ENCODE measurements at places on chromosomes 7 and 10.

- no peak for DNase-seq
These were observed 15.1 kb upstream of the SH3PXD2A start for GRCh38 chr10:103870516-103870915.

DNA sequence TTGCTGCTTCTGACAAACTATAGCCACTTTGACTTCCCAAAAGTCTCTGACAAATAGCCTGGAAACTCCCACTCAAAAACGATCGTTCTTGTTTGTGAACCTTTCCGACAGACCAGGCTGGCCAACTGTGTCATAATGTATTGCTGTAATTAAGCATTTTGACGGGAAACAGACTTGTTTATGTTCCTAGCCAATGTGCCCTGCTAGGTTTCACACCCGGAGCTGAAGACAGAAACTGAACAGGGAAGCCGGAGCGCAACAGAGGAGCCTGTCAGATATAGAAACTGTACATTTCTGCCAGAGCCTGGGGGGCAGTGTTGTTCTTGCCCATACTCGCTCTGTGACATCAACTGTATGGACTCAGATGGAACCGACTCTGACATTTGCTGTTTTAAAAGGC is 55.3 kb upstream of the C7orf33 start:
- peak; percentile 67 for DNase-seq

DNA sequence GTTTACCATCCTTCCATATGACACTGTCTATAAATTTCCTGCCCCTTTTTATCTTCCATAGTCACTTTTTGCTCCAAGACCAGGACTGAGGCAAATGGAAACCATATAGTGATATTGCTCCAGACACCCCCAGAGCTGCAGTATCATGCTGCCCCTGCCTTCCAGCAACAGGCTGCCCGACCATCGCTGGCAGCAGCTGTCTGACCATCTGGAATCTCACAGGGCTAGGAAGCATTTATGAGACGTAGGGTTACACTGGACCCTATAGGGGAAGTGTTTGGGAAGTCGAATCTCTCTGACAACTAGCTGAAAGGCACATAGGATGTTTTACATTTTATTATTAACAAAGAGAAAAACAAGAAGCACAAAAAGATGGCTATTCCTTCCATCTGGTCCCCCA is 19.4 kb downstream of the ENO4 start:
- peak; percentile 58 for DNase-seq

DNA sequence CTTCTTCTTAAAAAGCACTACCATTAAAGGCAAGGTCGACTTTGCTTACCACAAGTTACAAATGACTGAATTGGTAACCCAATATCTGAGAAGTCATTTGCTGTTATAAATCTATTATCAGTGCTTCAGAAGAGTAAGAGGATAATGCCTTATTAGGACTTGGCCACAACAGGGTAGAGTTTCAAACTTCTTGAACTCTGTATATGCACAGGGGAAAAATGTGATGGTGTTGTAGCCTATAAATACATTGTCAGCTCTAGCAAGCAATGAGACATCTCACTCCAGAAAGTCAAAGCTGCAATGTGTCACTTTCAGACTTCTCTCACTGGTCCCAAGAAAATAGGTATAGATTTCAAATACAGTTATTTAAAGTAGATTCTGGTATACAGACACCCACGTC is 9.3 kb downstream of the TFEC start:
- no peak for DNase-seq

GRCh38 chr10:45235798-45236220 is 79.6 kb downstream of the OR13A1 start:
- DNase-seq, result no peak

DNA sequence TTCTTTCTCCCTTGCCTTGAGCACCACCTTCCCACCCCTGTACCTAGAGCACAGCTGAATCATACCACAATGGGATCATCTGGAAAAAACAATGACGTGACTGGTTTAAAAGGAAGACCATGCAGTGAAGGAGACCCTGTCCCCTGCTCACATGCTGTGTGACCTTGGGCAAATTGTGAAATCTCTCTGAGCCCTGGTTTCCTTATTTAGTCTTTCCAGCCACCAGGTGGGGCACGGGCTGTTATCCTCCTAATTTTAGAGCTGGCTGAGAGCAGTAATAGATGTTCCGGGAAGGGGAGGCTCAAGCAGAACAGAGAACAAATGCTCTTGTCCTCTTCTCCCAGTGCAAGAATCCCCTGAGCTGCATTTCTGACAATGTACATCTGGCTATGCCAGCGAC is 198.3 kb downstream of the RPS24 start:
- peak; percentile 6 for DNase-seq

- DNase-seq, result no peak
These were observed 167.1 kb downstream of the SEMA3D start for GRCh38 chr7:85019778-85020177.

DNA sequence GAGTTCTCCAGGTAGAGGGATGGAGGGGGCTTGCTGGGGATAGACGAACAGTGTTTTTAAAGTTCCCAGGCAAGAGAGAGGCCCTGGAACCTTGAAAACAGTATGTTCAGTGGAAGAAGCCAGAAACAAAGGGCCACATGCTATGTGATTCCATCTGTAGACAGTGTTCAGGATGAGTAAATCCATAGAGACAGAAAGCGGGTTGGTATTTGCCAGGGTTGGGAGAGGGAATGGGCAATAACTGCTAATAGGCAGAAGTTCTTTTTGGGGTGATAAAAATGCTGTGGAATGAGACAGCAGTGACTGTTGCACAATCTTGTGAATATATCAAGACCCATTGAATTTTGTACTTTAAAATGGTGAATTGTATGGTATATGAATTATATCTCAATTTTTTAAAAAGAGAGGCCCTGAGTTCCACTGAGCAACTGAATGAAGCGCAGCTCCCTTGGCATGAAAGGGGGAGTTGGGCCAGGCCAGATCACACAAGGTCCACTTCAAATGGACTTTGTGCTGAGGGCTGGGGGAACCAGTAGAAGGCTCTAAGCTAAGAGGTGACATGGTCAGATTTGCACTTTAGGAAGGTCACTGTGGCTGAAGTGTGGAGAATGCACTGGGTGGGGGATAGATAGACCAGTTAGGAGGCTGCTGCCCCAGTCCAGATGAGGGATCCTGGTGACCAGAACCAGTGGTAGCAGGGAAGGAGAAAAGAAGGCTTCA is 34.0 kb downstream of the LEP start:
- no peak for DNase-seq

DNA sequence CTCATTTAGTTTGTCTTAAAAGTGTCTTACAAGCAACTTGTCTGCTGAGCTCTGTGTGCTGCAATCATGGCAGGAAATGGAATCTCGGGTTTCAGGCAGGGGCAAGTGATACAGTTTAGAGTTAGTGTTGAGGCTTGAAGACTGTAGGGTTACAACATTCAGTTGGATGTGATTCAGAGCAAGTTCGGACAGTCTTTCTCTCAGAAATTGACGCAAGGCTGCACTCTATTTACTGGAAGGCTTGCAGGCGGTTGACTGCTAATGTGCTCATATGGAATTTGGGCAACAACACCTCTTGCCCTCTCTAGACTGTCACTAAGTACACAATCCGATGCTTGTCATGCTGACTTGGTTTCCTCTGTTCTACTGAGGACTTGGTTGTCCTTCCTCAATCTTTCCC is 161.7 kb upstream of the BMPER start:
- no peak for DNase-seq

GRCh38 chr10:83075016-83075814 is 1064.1 kb upstream of the GHITM start:
- DNase-seq, result no peak

- peak; percentile 64 for DNase-seq
These were observed 40.6 kb downstream of the SEC23IP start for GRCh38 chr10:119933179-119933578.

- DNase-seq, result no peak
These were observed 9.6 kb downstream of the MYO1G start for GRCh38 chr7:44969049-44969700.
